ENCODE measurements at places on chromosomes 6 and 20. TPM values are rescaled to one million over a fixed set of nuclear protein-coding genes. Genes with fewer than 3 reads are reported as not detected.
A peak's percentile ranks its signal among the peaks of the same experiment; 100 is the strongest.

GPRC6A gene
- total RNA-seq: not detected

GRCh38 chr6:31268836-31269235, 3.1 kb downstream of the HLA-C start:
- no peak for DNase-seq

SOX18 gene
- 29.6 TPM for total RNA-seq

SMPDL3A gene
- 2.4 TPM for total RNA-seq

PI3 gene
- not detected for total RNA-seq

SMLR1 gene
- total RNA-seq: not detected

DEF6 gene
- total RNA-seq: 0.65 TPM

DNA sequence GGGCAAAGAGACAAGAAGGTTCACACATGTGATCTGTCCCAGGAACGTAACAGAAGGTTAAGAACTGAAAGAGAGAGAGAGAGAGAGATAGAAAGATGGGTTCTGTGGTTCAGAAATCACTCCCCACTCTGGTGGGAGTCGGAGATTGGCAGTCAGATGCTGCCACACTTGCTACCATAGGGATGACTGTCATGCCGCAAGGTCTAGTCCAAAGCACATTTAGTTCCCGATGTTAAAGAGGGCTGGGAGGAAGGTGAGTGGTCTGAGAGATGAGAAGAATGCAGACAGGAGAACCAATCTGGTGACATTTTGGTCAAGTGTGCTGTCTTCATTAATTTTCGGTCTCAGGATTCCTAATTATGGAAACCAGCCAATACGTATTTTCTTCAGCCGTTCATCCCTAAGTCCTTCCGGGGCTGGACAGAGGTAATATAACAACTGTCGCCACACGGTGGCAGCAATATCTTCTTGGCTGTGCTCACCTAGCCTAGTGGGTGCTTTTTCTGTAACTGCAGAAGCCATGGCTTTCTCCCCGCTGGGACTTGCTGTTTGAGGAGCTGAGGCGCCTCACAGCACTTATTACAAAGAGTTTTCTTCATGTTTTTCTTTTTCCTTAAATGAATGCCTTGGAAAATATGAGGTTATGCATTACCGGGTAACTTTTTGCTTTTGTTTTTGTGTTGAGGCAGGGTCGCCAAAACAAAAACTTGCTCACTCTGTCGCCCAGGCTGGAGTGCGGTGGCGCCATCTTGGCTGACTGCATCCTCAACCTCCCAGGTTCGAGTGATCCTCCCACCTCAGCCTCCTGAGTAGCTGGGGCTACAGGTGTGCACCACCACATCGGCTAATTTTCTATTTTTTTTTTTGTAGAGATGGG, 46.0 kb downstream of the SLC35D3 start:
- peak; percentile 69 for DNase-seq

- no peak for DNase-seq
Measured at GRCh38 chr20:5592823-5593739, 157.1 kb upstream of the SHLD1 start.

TFB1M gene
- total RNA-seq: 11.7 TPM

GRCh38 chr20:63346131-63347080, 14.7 kb downstream of the CHRNA4 start:
- no peak for DNase-seq

KCNK17 gene
- not detected for total RNA-seq

DNA sequence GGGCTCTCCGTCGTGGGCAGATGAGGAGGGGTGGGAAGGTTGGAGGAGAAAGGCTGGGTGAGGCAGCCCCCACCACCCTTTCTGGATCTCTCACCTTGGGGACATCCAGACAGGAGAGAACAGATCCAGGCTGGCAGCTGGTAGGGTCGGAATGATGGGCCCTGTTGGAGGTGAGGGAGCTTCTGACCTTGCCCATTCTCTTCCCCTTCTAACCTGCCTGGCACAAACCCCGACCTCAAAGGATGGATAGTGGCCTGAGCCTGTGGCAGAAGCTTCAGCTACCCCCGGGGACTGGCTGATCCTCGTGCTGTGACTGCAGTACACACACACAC, 6.0 kb upstream of the NPBWR2 start:
- DNase-seq: no peak

ZSCAN16 gene
- total RNA-seq: 12.0 TPM

DNA sequence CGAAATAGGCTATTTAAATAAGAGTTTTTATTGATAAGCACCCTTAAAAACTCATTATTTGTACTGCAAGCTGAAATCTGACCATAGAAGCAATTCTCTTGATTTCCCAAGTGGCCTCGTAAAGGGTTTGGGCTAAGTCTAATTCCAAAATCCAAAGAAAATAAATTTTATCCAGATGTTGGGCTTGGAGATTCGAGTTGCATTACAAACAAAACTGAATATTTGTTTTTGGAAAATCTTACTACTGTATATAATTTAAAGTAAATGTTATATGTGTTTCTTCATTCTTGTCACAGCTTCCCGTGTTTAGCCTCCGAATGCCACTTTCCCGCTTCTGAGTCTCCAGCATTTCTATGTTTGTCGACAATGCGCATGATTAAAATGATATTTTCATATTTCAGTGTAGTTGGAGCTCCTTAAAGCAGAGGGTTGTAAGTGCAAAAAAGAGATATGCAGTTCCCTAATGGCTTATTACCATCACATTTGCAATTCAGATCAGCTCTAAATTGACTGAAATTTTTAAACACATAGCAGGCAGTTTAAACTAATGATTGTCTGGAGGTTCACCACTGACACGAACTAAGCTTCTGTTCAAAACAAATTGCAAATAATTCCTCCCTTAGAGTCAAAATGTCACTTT, 47.0 kb downstream of the PRL start:
- no peak for DNase-seq

GRCh38 chr6:121731381-121731780, 295.9 kb downstream of the GJA1 start:
- DNase-seq: no peak

- DNase-seq: no peak
Measured at GRCh38 chr6:43880236-43881137, 110.5 kb downstream of the VEGFA start.

DNA sequence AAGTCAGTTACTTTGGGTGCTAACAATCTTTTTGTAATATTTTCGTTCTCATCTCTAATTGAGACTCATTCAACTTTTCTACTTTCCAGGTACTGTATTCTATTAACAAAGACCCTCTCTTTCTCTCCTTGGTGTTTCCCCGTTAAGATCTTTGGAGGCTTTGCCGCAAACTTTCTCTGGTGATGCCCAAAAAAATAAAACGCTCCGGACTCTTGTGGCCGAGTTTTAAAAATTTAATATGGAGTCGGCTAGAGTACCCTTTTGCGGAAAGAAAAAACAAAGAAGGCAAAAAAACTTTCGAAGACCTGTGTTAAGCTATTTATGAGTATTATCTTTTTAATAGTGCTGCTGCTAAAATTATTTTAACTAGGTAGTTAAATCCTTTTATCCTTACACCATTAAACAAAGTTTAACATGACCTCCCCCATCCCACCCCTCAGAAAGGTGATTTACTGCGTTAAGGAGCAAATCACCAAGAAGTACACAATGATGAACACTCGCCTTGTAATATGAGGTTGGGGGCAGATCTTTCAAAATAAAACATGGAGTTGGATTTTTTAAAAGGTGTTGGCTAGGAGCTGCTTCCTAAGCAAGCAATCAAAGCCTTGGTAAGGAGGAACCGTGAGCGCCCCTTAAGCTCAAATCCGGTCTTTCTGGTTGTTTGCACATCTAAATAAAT, 10.0 kb downstream of the SIM1 start:
- DNase-seq: no peak

DNA sequence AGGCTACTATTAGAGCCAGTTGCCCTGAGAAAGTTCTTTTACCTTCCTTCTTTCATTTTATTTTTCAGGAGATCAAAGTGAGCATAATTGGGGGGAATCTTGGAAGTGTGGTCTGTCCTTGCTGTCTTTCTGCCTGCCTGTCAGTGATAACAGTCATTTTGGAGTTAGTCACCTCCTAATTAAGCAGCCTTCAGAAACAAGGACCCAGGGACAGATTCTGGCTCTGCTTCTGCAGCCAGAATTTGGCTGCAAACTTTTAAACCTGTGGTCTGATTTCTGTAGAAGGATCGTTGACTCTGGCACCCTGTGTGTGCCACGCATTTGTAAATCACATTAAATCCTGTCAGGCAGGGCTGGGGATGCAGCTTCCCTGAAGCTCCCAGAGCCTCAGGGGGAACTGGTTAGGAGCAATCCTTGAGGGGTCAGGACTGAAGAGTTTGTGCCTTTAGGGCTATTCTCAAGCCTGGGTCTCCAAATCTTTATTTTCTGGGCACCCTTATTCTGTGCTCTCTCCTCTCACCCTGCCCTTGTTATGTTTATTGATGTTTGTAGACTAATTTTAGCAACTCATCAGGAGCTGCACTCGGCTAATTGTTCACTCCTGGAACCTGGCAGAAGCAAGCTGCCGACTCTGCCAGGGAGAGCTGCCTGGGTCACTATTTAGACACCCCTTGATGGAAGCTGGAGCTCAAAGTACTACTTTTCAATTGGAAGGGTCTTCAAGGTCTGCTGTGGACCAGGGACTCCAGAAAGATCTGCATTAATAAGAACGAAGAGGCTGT, 6.8 kb downstream of the NOX3 start:
- no peak for DNase-seq

GRCh38 chr6:158049055-158050028, 67.7 kb downstream of the SYNJ2 start:
- DNase-seq: no peak

GRCh38 chr6:56724455-56724854, 81.8 kb upstream of the DST start:
- no peak for DNase-seq

- no peak for DNase-seq
Measured at GRCh38 chr20:25059866-25060465, 2.0 kb upstream of the ACSS1 start.

- peak; percentile 3 for DNase-seq
Measured at GRCh38 chr20:34791289-34792020, 34.0 kb downstream of the NCOA6 start.

GRCh38 chr20:21126581-21126870, 644 bp downstream of the KIZ start:
- no peak for DNase-seq

MMP24 gene
- 0.20 TPM for total RNA-seq

DEFB129 gene
- not detected for total RNA-seq

- no peak for DNase-seq
Measured at GRCh38 chr20:59822291-59823029, 111.0 kb downstream of the SYCP2 start.

TREM1 gene
- not detected for total RNA-seq

NOTCH4 gene
- total RNA-seq: 9.1 TPM

DNA sequence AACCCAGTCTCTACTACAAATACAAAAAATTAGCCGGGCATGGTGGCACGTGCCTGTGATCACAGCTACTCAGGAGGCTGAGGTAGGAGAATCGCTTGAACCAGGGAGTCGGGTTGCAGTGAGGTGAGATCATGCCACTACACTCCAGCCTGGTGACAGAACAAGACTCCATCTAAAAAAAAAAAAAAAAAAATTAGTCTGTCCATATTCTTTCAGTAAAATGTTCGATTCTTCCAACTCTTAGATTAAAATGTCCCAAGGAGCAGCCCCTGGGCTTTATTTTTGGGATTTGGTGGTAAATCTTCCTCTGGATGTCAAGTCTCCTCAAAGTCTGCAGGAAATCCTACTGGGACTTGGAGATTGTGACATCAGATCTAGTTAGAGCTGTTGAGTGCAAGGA, 101.0 kb upstream of the EEF1E1 start:
- DNase-seq: no peak

DNA sequence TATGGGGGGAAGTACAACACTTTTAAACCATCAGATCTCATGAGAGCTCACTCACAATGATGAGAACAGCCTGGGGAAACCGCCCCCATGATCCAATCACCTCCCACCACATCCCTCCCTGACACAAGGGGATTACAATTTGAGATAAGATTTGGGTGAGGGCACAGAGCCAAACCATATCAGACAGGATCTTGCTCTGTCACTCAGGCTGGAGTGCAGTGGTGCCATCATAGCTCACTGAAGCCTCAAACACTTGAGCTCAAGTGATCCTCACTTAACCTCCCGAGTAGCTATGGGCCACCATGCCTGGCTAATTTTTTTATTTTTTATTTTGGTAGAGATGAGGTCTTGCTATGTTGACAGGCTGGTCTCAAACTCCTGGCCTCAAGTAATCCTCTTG, 5.1 kb upstream of the IYD start:
- DNase-seq: no peak

GHRH gene
- total RNA-seq: not detected

GRCh38 chr6:127302728-127303660, 36.3 kb downstream of the RNF146 start:
- DNase-seq: peak; percentile 72

MAFB gene
- 3.0 TPM for total RNA-seq

DNA sequence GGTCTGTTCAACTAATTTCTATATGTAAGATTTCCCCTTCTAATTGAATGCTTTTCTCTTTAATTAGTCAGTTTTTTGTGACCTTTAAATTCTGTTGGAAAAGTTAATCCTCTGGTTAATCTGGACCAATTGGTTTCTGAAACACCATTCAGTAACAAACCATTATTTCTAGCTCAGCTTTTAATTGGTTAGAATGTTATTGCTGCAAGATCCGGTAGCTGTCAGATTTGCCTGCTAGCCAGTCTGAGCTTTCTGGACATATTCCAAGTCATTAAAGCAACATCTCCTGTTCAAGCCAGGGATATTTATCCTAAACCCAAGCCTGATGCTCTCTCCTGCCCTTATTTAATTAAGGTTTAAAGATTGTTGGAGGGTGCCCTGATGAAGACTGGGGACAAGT, 55.1 kb upstream of the FBXL4 start:
- peak; percentile 53 for DNase-seq

Measured in lung microvascular endothelial cell (primary cell).